ENCODE measurements at places on chromosomes 1 and 21.

DNA sequence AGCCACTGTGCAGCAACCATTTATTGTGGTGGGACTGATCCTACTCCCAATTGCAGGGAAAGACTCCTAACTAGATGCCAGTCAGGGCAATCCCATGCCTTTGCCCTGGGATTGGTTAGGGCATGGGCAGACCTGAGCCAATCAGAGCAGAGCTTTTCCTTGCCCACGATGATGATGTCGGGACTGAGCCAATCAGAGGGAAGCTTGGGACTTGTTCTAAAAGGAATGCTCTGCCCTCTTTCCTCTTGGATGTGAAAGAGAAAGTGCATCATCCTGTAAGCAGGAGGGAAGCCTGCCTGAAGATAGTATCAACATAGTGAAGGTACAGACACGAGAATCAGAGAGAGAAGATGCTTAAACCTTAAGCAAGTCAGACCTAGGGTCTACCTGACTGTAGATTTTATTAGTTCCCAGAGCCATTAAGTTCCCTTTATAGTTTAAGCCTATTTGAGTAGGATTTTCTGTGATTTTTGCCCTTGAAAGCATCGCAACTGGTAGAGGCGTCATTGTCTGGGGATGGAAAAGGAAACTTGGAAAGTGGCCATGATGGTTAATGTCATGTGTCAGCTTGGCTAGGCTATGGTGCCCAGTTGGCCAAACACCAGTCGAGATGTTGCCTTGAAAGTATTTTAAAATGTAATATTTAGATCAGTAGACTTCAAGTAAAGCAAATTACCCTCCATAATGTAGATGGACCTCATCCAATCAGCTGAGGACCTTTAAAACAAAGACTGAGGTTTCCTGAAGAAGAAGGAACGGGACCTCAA lies 19.9 kb downstream of the IRF2BP2 start:
- DNase-seq: peak; percentile 33

- no peak for DNase-seq
These were observed 45.4 kb upstream of the MPZL1 start for GRCh38 chr1:167676205-167676915.

GRCh38 chr1:202270871-202271326 lies 70.8 kb downstream of the UBE2T start:
- no peak for DNase-seq

DNA sequence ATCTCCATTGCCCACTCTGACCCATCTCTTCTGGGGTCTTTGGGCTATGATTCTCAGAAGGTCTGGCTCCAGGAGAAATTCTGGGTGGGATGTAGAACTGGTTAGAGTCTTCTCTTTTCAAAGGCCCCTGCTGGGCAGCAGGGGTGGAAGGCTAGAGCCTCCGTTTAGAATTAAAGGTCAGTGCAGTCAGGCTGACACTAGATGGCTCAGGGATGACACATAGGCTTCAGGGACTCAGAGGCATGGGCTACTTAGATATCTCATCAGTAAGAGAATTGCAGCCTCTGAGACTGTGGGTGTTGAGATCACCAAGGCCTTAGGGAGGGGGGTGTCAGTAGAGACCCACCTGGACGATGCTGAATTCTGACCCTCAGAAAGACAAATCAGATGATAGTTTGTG lies 12.6 kb upstream of the PPM1J start:
- DNase-seq: peak; percentile 71

DNA sequence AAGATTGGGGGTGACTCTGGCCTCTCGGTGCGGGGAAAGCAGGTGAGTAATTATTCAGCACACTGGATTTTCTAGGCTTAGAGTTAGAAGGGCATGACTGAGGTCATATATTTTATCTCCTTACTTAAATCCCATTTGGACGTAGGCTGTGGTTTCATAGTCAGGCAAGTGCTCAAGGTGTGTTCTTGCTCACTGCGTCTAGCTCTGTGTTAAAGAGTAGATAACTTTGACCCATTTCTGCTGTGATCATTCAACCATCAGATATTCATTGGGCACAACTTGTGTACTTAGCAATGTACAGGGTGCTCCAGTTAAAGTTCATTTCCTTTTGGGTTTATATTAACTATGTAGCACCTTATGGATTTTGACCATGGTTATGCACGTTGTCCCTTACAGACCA lies 14.6 kb downstream of the PFKFB2 start:
- no peak for DNase-seq

- DNase-seq: no peak
These were observed 142.8 kb downstream of the ASTN1 start for GRCh38 chr1:177021687-177022086.

DNA sequence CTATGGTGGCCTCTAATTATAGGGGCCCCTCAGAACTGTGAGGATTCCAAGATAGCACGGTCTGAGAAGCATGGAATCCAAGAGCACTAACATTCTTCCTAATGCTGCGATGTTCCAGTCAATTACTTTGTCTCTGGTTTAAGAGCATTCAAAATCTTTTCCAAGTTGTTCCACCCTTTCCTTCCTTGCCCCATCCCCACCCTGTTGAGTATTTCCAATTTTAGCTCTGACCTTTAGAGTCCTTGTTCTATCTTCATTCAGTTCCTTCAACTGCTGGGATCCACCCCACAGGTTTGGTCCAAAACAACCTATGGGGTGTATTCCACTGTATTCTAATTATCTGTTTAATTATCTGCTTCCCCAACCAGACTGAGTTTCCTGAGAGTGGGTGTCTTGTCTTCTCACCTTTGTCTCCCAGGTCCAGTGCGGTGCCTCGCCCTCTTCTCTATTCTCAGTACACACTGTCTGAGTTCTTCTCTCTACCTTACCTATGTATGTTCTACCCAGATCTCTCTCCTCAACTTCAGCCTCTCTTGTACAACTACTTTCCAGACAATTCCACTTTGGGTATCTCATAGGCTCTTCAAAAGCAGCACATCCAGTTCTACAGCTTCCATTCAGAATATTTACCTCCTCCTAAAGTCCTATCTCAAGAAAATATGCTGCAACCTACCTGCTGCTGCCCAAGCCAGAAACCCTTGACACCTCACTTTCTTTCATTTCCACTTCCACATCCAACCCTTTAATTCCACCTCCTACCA lies 25.0 kb upstream of the BCL9 start:
- DNase-seq: no peak

DNA sequence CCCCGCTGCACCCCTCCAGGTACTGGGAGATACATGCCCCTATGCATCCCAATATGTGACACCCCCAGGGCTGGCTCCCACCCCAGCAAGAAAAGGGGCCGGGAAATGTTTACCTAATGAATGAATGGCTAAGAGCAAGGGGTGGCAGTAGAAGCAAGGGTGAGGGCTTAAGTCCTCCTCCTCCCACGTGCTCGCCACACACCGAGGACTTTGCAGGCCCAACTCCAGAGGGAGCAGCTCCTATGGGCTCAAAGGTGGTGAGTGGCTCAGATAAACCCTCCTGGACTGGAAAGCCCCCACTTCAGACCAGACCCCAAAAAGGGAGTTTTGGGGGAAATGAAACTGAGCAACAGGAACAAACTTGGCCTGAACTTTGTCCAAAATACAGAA lies 11.4 kb downstream of the SLC45A3 start:
- DNase-seq: no peak

DNA sequence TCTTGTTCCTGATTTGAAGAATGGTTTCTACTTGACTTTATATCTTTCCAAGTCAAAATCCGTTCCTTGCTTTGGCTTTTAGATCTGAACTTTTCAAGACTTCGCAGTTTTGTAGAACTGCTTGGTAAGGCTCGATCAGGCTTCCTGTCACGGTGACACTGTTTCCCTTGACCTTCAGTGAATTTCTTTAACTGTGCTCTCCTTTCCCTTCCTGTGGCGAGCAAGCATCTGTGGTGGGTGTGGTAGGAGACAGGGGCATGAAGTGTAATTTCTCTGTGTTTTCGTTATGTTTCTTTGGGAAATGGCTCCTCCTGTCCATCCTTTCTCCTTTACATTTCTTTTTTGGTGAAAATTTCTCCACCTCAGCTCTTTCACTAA lies 10.4 kb downstream of the STYXL2 start:
- no peak for DNase-seq

DNA sequence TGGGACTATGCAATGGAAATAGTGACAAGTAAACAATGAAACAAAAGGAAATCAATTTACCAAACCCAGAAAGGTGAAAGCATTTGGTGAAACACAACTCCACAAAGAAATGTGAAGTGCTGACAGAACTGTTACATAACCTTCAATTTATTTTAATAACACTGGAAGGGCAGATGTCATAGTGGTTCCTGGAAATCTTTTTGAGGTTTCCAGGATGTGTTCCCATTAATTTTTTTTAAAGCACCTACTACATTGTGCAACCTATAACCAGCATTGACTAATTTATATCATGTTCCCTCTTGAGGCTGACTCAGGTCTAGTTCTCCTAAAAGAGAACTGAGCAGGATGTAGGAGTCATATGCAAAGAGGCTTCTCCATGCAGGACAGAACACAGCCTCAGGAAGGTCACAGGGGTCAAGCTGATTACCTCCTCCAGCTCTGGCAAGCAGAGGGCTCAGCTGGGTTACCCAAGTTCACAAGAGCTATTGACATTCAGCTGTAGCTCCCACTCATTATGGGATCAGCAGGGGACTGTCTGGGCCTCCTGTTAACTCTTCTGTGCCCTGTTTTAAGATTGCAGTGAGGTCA lies 157.1 kb upstream of the NRIP1 start:
- DNase-seq: peak; percentile 86

DNA sequence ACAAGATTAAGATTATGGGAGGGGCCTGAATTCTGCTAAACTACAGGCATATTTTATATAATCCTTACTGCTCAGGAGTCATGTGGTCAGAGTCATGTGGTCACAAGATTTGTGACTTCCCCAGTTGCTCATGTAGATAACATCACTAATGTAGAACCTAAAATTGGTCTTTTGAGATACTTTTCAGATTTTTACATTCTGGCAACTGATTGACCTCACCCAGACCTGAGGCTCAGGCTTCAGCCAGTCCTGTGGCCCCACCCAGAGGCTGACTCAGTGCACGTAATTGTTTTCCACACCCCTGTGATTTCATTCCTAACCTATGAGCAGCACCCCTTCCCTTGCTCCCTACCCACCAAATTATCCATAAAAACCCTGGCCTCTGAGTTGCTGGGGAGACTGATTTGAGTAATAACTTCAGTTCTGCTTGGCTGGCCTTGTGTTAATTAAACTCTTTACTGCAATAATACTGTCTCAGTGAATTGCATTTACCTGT lies 41.7 kb upstream of the ZNF326 start:
- peak; percentile 94 for DNase-seq

DNA sequence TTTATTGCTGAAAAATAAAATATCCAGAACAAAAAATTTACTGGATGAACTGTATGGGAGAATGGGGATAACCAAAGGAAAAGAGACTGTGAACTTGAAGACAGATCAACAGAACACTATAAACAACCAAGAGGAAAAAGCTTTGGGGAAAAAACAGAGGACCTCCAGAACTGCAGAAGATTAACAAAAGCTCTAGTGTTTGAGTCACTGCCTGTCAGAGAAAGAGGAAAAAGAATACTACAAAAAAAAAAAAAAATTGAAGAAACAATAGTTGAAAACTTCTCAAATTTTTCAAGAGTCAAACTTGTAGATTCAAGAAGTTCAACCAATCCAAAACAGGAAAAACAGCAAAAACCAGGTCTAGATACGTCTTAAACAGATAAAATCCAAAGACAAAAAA lies 44.3 kb downstream of the ARHGAP29 start:
- DNase-seq: no peak

- DNase-seq: no peak
These were observed 373.4 kb downstream of the SEC16B start for GRCh38 chr1:177596485-177596884.

Data from GM23248 (cell line).